ENCODE measurements at places on chromosomes 16 and 17.
A peak's percentile ranks its signal among the peaks of the same experiment; 100 is the strongest.

DNA sequence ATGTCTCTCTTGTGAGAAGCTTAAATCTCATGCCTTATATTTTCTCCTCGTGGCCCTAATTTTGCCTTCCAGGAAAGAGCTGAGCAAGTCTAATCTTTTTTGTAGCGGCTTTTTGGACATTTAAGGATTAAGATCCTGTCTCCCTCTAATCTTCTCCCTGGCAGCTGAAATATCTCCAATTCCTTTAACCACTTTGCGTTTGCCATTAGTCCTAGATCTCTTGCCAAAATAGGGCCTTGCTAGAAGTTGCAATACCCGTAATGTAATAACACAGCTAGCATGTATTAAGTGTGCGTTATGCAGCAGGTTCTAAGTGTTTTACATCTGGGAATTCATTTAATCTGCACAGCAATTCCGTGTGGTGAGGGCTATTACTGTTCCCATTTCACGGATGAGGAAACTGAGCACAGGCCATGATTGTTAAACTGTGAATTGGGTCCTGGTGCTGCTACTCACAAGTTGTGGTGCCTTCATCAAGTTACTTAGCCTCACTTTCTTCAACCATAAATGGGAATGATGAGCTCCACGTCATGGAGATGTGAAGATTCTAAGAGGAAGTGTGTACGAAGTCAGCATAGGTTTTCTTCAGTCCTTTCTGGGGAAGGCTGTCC is 198.9 kb upstream of the ASIC2 start:
- no peak for DNase-seq

- no peak for DNase-seq
Observed at GRCh38 chr17:74604761-74605160, 12.7 kb upstream of the CD300LD start.

DNA sequence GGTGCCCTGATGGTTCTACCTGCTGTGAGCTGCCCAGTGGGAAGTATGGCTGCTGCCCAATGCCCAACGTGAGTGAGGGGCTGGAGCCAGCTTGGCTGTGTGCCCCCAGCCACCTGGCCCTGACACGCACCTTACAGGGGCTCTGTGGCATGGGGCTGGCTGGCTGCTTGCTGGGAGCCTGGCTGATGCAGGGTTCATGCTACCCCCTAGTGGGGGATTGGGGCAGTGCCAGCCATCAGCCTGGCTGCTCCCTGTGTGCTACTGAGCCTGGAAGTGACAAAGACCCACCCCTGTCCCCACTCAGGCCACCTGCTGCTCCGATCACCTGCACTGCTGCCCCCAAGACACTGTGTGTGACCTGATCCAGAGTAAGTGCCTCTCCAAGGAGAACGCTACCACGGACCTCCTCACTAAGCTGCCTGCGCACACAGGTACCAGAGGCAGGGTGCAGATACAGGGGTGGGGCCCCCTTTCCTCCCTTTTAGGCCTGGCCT is 5.7 kb downstream of the GRN start:
- peak; percentile 78 for DNase-seq

DNA sequence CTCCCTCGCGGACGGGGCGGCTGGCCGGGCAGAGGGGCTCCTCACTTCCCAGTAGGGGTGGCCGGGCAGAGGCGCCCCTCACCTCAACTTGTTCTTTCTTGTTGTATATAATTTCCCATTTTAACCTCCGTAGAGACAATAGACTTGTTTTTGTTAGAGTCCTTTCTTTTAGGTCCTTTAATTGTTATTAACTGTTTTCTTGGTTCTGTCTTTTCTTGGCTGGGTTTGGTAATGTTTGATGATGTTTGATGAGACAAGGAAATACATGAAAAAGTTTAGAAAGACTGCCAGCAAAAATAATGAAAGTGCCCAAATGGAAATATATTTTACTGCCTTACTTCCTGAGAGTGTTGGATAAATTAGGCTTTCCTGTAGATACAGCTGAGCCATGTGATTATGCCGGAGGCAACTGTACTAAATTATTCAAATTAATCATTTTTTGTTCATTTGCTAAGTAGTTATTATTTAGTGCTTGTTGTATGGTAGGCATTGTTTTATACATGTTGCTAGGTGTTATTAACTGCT is 30.9 kb downstream of the PRPSAP2 start:
- DNase-seq, result no peak

DNA sequence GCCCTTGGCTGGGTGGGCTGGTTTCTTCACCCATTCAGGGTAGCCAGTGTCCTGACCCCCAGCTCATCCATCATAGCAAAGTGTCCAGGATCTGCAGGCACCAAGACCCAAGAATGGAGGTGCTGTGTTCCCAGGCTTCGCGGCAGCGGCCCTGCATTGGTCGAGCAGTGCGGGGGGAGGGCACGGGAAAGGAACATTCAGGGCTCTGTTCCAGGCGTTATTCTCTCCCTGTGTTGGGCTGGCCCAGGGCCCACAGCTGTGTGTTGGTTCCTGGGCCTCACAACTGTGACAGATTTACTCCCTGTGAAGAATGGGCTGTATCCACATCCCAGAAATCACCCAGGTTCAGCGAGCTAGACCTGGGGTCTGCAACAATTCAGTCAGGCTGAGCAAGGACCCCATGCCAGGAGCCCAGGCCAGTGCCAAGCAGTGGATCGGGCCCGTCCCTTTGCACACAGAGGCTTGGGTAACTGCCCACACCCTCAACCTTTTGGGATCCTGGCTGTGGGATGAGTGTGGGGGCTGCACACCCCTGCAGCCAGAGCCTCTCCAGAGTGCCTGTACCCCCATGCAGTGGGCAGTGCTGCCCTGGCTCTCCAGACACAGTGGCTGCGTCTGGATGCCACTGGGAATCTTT is 10.0 kb downstream of the GPT2 start:
- no peak for DNase-seq

DNA sequence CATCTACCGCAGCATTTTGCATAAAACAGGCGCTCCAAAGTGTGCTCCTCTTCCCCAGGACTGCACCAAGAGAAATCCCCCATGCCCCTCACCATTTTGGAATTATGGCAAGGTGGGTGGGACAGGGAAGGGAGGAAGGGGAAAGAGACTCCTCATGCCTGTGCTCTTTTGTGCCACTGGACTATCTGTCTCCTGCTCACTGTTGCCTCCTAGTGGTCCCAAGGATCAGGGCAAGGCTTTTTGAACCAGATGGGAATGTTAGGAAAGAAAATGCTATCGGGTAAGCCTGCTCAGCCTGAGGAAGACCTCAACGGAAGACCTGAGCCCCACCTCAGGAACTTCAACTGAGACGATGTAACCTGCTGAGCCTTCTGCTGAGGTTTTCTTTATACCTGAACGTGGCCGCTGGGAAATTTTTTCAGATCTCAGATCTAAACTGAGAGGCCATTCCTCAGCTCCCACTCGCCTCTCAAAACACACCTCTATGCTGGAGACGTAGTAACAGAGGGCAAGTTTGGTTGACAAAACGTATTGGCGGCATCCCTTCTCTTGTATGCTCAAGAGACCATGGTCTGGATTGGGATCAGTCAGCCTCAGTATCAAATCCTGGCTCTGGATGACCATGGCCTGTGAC is 58.3 kb downstream of the SPACA3 start:
- no peak for DNase-seq

- peak; percentile 46 for DNase-seq
Observed at GRCh38 chr16:30902029-30902972, 5.9 kb downstream of the CTF1 start.

- DNase-seq, result no peak
Observed at GRCh38 chr16:75635036-75635435, 12.0 kb upstream of the ADAT1 start.

DNA sequence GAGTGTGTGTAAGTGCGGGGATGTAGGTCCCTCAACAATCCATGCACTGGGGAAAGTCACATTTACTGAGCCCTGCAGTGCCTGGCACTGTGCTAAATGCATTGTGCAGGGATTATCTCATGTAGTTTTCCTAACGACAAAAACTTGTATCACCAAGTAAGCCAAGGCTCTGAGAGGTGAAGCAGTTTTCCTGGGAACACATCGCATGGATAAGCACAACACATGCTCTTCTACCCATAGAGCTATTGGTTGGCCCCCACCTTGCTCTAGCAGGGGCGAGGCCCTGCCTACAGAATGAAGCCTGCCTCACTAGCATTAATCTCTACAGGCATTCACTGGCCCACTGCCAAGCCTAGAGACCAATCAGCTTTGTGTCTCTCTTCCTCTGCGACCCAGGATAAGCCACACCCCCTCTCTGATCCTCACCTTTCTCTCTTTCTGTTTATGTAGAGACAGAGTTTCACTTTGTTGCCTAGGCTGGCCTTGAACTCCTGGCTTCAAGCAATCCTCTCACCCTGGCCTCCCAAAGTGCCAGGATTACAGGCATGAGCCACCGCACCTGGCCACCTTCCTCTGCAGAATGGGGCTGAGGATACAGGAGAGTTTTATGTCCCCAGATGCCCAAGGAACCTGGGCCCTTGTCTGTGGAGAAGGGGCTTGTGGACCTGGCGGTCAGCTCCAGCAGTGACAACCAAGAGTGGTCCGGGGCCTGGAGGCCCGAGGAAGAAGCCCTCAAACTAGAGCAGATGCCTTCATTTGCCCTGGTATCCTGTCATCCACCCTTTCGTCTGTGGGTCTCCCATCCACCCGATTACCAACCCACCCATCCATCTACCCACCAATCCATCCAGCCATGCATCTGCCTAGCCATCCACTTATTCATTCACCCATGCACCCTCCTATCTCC is 12.8 kb downstream of the CDH16 start:
- peak; percentile 36 for DNase-seq

DNA sequence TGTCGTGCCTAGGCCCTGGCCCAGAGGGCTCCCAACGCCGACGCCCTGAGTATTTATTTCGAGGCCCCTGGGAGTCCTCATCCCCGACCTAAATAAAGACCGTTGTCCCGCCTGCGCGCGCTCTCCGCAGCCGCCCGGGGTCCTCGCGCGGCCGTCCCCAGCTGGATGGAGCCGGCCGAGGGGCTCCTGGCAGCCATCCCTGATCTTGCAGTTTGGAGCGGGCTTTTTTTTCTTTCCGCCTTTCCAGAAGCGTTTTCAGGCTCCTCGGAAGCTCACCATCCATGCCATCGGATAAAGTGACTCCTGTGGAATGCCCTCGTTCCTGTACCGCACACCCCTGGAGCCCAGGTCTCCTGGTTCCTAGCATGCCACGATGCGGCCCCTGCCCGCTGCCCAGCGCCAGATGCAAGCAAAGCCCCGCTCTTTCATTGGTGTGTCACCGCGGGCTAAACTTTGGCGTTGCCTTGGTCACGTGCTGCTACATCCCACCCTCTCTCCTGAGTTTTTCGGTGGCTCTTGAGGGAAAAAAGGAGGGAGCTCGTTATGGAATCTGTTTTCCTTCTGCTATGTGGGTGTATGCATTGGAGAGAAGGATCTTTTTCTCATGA is 716 bp downstream of the TMEM94 start:
- DNase-seq, result peak; percentile 5

- no peak for DNase-seq
Observed at GRCh38 chr16:54409982-54410381, 123.4 kb upstream of the IRX3 start.

DNA sequence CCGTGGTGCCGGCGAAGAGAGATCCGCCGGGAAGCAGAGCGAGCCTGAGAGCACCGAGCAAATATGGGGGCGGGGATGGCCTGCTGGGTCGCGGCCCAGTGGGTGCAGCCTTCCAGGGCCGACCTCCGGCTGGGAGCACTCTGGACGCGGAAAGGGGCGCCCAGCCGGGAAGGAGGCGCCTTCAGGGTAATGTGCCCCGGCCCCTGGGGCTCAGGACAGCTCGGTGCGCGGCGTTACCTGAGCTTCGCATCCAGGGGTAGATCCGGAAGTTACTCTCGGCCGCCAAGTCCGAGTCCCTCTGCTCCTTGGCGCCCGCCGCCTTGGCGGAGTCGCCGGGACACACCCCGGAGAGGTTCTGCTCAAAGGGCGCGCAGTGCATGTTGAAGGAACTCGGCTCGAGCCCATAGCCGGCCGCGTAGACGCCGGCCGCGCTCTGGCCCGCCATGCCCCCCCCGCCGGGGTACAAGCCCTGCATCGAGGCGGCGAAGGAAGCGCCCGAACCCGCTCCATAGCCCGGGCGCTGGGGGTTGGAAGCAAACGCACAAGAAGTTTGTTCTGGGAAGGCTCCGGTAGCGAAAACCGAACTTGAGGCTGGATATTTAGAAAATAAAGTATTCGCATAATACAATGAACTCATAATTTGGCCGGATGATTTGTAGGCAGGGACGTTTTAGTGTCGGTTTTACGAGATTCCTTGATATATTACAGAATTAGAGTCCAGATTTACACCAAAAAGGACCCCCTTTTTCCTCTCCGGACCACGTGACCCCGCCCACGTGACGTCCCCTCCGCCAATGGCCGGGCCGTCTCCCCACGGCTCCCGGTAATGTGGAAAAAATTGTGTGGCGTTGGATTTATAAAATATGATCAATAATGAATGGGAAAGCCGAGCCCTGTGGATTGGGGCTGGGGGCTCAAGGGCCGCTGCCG is at the start of gene HOXB7:
TSS of gene HOXB7 (minus strand) at position 736 of the 930 bp plus-strand sequence. CDS start at position 637, 99 bp downstream.
- peak; percentile 36 for DNase-seq

DNA sequence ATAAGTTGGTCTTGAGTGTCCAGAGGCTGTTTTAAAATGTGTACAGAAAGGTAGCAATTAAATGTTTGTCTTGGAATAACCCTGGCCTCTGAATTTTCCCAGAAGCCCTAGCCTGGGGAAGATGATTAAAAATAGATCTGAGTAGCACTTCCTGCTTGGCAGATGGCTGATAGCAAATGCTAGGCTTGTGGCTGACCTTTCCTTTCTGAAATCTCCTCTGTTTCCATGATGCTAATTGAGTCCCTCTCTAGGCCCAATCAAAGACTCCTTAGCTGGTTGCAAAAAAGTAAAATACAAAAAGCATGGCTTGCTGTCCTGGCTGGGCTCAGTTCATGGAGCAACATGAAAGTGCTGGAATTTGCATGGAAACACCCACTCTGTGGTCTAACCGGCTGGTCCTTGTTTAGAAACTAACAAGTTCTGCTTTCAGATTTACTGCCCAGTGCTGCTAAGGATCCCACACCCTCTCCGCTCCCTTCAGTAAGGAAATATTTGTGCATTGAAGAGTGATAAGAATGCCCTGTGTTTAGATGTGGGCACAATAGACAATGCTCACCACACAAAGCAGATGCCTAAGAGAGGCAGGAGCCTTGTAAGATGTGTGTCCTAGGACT is 40.8 kb downstream of the YPEL2 start:
- peak; percentile 28 for DNase-seq

GRCh38 chr16:85328676-85329058 is 216.4 kb upstream of the CIBAR2 start:
- no peak for DNase-seq

Data from CD4-positive, alpha-beta T cell treated with Interleukin-4 for 1 hour (primary cell).